Testis (tissue), 5 donors: ENCODE measurements at places on chromosomes 16 and 17.
A peak's percentile ranks its signal among the peaks of the same experiment; 100 is the strongest.

- DNase-seq, result no peak
Observed at GRCh38 chr16:51035110-51035498, 116.0 kb downstream of the SALL1 start.

DNA sequence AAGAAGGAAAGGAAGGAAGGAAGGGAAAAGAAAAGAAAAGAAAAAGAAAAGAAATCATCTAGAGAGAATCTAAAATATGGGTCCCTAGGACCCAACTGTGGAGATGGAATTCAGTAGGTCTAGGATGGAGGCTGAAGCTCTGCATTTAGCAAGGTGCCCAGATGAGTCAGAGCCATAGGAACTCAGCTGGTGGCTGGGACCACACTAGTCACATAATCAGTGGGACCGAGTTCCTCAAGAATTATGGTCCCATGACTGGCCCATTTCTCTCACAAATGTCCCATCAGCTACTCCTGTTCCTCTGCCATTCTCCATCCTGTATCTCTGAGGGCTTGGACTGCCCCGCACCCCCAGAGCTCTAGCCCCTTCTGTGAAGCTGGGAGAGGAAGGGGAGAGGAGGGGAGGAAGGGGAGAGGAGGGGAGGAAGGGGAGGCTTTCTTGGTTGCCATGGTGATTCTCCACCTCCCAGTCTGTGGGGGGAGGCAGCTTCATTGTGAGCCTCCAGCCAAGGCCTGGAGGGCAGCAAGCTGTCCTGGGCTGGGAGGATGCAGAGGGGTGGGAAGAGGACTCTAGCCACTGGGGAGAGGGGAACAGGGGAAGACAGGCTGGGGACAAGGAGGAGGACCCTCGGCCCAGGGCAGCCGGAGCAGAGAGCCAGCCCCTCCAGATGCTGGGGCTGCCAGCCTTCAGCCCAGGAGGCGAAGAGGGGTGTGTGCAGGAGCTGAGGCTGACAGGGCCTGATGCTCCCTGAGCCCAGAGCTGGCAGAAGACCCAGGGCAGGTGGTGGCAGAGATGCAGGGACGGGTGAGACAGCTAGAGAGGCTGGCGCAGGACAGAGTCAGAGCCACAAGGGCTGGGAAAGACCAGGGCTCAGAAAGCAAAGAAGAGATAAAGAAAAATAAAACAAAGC is 37.8 kb upstream of the LHX1 start:
- no peak for DNase-seq

DNA sequence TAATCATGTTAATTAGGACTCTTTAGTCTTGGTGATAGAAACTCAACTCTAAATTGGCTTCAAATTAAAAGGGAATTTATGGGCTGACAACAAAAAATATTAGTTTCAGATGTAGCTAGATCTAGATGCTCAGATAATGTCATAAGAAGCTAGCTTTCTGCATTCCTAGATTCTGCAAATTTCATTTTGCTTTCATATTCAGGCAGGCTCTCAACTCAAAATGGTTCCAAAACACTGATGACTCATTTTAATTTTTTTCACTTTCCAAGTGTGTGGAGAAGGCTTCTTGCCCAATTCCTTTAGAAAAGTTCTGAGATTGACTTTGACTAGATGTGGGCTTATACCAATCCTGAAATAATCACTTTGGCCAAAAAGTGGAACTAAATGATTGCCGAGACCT is 236.7 kb upstream of the GOT2 start:
- no peak for DNase-seq

DNA sequence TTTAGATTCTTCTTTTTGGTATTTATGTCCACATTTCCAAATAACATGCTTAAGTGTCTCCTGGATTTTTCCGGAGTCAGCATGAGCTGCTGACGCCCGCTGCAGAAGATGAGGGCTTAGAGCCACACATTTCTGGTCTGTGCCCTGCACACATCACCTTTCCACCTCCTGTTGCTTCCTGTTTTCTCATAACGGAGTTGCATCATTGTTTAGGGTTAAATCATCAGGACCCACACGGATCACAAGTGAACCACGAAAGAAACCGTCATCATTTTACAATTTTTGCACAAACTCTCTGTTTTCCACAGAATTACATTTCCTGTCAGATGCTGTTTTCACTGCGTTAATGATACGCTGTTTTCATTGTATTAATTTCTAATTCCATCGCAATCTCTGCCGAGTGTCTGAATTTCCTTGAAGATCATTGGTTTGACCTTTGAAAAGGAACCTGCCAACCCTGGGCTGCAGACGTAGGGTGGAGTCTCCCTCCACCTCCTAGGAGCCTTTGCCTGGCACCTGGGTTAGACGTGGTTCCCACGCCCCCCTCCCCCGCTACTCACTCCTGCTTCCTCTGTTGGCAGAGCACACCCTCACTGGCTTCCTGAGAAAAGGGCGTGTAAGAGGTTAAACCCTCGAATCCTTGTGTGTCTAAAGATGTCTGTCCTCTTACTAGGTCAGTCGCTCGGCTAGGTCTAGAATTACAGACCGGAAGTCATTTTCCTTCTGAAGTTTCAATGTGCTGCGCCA is 68.2 kb downstream of the RNF213 start:
- DNase-seq, result no peak

GRCh38 chr16:82609140-82609539 is 17.6 kb upstream of the CDH13 start:
- no peak for DNase-seq

GRCh38 chr16:31453255-31454204 is 5.8 kb upstream of the ARMC5 start:
- DNase-seq, result peak; percentile 37

- DNase-seq, result peak; percentile 85
Observed at GRCh38 chr16:57720142-57720575, 15.4 kb upstream of the KATNB1 start.

- no peak for DNase-seq
Observed at GRCh38 chr17:21044971-21045370, 2.2 kb upstream of the USP22 start.

- no peak for DNase-seq
Observed at GRCh38 chr16:87239545-87239944, 77.6 kb downstream of the C16orf95 start.

GRCh38 chr17:64786337-64786736 is 124.2 kb upstream of the SMURF2 start:
- no peak for DNase-seq

- DNase-seq, result no peak
Observed at GRCh38 chr16:11158018-11158417, 98.0 kb downstream of the SOCS1 start.

DNA sequence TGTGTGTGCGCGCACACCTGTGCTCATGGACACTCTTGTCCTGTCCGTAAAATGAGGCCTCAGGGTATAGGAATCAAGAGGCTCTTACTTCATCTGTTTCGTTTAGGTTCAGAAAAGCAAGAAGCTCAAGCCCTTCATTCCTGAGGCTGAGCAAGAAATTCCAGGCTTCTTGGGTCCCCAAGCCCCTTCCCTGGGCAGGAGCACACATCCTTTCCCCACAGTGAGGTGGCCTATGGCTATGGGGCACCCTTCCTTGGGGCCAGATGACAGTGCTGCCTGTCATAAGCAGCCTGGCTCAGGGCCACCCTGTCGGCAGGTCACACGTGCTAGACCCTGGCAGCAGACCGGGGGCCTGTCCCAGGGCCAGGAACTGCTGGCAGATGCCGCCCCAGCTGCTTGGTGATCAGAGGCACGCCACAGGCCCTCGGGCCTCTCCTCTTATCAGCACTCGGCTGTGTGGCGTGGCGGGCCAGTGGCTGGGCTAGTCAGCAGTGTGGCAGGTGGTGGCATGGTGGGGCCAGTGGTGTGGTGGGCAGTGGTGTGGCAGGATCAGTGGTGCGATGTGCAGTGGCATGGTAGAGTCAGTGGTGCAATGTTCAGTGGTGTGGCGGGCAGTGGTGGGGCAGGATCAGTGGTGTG is 50.2 kb downstream of the NKD1 start:
- DNase-seq, result no peak

GRCh38 chr17:410543-411401 is 58.2 kb upstream of the RPH3AL start:
- DNase-seq, result no peak

- DNase-seq, result no peak
Observed at GRCh38 chr17:27265333-27265732, 28.6 kb upstream of the WSB1 start.

DNA sequence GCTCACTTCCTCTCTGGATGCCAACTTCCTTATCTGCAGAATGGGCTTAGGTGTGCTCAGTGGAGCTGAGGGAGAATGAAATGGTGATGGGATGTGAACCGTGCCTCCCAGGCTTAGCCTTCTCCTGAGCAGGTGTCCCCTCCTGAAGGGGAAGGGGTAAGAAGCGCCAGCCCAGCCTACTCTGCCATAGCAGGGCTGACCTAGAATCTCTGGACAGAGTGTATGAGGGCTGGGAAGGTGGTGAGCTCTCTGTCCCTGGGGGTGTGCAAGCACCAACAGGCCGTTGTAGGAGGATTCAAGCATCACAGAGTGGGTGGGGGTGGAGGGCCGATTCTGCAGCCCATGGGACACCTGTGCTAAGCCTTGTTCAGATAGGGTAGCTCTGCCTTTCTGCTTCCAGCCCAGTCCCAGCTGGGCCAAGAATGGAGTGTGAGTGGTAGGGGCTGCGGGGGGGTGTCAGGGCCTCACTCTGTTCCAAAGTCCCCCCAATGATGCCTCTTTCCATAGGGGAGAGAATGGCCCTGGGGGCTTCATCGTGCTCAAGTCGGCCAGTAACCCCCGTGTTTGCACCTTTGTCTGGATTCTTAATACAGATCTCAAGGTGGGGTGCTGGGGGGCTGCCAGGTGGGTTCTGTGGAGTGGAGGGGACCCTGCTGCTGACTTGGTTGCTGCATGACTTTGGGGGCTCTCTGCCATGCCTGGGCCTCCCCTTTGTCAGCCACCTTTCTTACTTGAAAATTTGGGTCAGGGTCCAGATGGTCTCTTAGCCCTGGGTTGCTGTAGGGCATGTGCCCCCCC is 3.2 kb upstream of the TCAP start:
- no peak for DNase-seq

DNA sequence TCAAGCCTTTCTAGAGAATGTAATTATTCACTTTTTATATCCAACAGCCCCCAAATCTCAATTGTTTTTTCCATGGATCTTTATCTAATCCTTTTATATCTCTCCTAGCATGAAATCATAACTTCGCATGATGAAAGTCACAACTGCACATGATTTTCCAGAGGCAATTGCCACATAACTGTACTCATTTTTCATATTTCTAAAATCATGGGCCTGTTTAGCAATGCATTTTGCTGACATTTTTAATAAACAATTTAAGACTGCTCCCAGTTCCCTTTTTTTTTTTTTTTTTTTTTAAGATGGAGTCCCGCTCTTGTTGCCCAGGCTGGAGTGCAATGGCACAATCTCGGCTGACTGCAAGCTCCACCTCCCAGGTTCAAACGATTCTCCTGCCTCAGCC is 83.5 kb downstream of the VMP1 start:
- DNase-seq, result no peak

DNA sequence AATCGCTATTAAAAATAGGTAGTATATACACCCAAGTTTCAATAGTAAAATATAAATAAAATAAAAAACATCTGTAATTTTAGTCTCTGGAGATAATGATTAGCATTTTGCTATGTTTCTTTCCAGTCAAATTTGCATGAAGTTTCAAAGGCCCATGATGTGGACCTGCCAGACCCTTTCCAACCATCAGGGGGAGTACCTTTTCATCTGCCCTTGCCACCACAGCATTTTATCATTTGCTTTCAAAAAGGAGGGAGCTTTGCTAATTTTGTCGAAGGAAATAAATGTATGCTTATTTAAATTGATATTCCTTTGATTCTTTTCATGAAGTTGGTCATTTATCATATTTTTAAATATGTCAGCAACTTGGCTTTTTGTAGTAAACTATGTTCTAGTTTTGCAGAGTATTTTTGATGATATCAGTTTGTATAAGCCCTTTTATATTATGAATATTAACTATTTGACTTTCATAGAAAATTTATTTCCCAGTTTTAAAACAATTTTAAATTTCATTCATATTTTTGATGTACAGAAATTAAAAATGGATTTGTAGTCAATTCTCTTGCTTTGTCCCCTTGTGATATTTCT is 115.2 kb upstream of the NETO2 start:
- DNase-seq, result peak; percentile 32

DNA sequence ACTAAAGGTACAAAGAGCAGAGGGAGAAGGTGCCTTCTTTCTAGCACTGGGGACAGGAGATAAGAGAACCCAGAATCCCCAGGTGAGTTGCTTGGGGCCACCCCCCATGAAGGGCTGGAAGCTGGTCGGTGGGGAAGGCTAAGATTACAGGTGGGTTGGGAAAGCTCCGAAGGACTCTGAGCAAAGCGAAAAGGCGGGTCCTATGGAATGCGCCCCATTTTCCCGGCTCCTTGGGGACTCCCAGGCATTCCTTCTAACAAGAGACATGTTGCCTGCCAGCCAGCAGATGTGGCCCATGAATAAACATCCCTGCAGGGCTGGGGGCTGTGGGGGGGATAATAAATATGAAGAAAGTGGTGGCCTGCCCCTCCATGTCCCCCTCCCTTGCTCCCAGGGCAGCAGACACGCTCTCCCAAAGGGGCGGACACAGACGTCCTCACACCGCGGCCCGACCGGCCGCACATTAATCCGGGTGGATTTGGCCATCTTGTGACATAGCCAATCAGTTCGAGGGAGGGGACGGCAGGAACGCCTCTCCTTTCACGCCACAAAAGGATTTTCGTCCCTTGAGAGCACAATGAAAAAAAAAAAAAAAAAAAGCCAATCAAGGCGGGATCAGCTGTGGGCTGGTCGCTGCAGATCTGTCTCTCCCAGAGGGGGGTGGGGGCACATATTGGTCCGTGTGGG is 98.5 kb downstream of the SOX9 start:
- DNase-seq, result no peak

GRCh38 chr17:74779501-74779900 is 3.4 kb upstream of the NAT9 start:
- no peak for DNase-seq

- DNase-seq, result peak; percentile 92
Observed at GRCh38 chr17:55513885-55514590, 2.8 kb upstream of the SMIM36 start.

DNA sequence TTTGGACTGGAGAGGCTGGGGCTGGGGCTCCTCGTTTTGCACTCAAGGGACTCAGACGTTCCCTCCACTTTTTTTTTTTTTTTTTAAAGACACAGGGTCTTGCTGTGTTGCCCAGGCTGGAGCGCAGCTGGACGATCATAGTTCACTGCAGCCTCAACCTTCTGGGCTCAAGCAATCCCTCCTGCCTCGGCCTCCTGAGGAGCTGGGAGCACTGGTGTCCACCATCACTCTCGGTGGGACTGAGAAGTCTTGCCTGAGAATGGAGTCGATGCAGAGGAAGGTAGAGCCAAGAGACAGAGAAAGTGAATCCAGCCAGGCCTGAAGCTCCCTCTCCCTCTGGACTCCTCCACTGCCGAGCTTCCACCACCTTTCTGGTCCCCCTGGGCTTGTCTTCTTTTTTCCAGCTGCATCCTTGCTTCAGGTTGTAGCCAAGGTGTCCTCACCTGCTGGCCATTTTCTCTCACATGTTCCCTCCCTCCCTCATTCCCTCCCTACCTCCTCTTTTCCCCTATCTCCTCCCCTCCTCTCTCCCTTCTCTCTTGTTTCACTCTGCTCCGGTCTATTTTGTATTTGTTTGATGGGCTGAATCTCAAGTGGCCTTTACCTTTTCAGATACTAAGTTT is 233.8 kb downstream of the SNX29 start:
- DNase-seq, result no peak

- DNase-seq, result no peak
Observed at GRCh38 chr17:75288770-75289114, 491 bp downstream of the SLC25A19 start.

- peak; percentile 50 for DNase-seq
Observed at GRCh38 chr17:78991017-78991738, 11.5 kb upstream of the LGALS3BP start.

GRCh38 chr17:78186692-78187595 is at the start of the genes AFMID and TK1:
AFMID (plus strand) TSS chr17:78187362; CDS start chr17:78187371, 9 bp downstream.
TK1 (minus strand) TSS chr17:78187052; CDS start chr17:78186994, 58 bp downstream.
- DNase-seq, result peak; percentile 97

GRCh38 chr16:80029381-80029630 is 428.8 kb upstream of the MAF start:
- no peak for DNase-seq
